ENCODE measurements at places on chromosomes 6 and 20.

DNA sequence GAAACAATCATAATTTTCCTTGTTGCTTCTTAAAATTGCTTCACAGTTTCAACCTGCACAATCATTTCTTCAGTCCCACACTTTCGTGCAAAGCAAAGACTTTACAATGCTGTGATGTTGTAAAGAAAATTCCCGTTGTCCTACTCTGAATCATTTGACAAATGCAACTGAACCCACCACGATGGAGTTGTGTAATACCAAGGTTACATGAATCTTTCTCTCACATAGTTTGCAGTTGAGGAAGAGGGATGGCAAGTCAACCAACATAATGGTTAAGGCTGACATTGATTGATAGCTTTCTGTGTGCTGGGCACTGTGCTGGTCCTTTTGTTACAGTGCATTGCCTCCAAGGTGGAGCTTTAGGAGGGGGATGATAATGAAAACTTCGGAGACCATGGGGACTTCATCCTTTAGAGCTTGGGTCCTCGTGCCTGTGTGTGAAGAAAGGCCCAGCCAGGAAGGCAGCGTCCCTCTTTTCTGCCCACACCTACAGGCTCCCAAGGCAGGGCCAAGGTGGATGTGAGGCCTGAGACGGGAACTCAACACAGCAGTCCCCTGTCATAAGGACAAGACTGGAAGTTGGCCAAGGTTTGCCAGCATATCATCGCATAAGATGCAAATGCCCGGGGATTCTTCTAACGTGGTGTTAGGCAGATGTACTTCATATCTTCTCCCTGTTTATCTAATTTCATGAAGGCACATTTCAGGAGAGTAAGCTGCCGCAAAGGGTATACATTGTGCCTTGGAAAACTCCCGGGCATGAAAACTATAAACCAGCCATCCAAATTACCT lies 96.9 kb downstream of the LY86 start:
- DNase-seq, result no peak

DNA sequence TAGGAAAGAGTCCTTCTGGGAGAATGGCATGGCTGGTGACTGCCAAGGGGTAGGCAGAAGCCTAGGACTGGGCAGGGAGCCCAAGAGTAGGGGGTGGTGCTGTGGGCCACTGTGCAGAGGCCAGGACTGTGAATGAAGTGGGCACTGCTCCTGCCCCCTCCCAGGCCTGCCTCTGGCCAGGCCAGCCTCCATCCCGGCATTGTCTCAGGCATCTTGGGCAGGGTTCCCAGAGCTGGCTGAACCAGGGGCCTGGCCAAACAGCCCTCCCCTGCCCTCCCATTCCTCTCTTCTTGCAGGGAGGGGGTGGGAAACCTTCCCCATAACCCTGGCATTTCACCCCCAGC lies 81.6 kb downstream of the MRPL14 start:
- no peak for DNase-seq

DNA sequence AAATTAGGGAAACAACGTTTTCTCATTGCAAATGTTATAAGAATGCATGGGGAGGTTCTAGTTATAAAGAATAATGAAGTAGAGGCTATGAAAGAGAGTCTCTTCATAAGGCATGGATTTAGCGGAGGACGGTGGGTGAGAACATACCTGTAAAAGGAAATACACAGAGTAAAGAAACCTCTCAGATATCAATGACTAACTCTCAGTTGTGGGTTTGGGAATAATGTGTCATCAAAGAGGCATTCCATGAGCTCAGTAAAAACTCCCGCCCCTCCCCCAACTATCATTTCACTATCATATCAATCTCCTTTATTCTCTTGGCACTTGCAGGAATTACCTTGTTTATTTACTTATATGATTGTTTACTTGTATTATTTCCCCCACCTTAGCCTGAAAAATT lies 695.4 kb downstream of the PTPRT start:
- no peak for DNase-seq

DNA sequence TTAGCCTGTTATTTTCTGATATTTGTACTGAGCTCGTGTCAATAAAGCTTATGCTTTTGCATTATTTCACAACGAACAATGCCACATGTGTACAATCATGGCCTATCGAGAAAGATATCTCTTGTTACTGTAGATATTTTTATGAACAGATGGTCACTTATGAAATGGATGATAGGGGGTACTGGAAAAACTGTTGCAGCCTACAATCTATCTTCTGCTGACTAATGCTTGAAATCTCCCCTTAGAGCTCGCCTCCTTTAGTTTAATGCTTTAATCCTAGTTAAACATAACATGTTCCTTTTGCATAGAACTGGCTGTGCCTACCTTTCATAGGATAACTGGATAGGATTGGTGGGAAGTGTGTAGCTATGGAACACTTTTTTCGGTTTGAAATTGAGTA lies 296.2 kb downstream of the FARS2 start:
- no peak for DNase-seq

DNA sequence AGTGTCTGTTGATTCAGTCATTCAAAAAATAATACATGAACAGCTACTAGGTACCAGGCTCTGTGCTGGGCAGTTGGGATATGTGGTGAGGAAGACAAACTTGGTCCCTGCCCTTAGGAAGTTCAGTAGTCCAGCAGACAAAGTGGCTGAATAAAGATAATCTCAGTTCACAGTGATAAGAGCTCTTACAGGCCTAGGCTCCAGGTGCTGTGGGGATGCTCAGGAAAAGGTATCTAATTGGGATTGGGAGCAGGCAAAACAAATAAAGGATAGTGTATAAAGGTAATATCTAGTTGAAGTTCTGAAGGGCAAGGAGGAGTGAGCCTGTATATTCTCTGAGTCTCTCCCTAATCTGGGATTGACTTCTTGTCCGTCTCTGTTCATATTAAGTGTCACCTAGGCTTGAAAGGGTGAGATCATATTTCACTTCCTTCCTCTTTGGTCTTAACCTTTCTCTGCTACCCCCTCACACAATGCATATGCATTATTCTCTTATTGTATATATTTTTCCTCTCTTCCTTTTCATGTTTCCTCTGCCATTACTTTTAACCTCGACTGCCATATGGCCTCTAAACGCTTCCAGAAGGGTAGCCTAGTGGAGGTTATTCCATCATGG lies 13.5 kb downstream of the PTPN1 start:
- no peak for DNase-seq

DNA sequence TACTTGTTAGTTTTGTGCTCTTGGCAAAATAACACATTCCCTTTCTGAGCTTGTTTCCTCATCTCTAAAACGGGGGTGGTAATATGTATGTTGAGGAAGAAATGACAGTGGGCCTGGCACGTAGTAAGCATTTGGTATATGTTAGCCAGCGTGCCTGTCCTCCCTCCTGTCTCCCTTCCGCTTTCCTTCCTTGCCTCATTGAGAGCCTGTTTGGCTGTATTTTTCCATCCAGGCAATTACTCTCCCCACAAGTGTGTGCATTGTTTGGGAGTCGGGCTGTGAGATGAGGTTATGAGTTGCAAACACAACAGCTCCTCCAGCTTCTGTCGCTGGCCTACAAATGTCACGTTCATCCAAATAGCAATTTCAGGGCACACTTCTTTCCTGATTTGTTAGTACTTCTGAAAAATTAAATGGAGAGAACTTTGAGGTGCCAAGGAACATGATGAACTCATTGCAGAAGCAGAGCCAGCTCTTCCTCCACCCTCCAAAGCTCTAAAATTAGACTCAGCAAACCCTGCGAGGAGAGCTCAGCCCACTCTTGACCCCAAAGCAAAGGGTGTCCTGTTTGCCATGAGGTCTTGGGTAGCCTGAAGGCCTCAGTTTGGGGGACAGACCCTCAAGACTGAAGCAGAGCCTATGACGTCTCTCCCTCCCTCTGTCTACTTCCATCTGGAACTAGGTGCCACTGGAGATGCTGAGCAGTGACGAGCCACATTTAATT lies 50.7 kb upstream of the TOX2 start:
- no peak for DNase-seq

GRCh38 chr6:13538084-13538483 lies 36.3 kb upstream of the SIRT5 start:
- no peak for DNase-seq

All from D721Med (cell line).